ENCODE measurements at places on chromosomes 7 and 10.

DNA sequence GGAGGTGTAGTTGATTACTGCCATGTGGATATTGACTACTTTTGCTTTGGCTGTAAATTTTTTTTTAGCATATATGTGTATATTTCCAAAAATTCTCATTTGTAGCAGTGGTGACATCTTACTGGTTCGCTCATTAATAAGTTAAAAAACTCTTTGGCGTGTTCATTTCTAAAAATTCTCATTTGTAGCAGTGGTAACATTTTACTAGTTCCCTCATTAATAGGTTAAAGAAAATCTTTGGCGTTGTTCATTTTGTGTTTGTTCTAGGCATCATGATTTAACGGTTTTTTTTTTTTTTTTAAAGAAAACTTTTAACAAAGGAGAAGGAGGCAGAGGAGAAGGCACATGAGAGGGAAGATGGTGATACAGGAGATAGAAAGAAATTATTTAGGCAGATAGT lies 45.9 kb upstream of the CACNB2 start:
- DNase-seq = no peak

DNA sequence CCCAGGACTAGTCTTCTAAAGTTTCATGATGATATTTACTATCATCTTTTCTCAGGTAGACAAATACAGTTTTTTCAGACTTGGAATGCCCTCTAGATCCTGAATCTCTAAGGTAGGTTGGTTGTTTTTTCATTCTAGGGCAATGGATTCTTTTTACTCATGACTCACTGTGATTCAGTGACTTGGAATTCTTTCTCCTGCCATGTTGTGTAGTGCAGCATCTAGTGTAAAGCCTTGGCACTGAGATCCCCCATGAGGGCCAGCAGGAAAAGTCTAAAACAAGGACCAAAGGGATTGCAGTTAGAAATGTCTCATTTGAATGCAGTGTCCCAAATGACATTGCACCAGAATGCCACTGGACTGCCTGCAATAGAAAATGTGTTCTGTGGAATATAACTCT lies 430.4 kb downstream of the NEBL start:
- DNase-seq = no peak

GRCh38 chr7:13778967-13779366 lies 210.5 kb downstream of the ETV1 start:
- DNase-seq = no peak

GRCh38 chr7:80135309-80136104 lies 876 bp downstream of the GNAI1 start:
- peak; percentile 14 for DNase-seq

DNA sequence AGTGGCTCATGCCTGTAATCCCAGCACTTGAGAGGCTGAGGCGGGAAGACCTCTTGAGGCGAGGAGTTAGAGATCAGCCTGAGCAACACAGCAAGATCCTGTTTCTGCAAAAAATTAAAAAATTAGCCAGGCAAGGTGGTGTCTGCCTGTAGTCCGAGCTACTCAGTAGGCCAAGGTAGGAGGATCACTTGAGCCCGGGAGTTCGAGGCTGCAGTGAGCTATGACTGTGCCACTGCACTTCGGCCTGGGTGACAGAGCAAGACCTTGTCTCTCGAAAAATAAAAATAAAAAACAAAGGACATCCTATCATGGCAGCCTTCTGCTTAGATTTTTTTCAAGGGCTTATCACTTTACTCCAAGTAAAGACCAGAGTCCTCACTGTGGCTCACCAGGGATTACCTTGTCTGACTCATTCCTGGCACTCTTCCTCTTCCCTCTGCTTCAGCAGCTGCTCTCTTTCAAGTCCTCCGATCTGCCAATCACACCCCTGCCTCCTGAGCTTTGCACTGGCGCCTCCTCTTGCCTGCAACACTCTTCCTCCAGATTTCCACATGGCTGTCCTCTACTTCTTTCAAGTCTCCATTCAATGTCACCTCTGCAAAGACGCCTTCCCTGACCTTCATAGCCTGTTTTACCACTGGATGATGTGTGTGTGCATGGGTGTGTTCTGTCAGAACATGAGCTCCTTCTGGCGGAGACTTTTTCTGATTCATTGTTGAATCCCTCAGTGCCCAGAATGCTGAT lies 7.7 kb downstream of the PRTFDC1 start:
- peak; percentile 69 for DNase-seq
